ENCODE measurements at places on chromosomes 2 and 18. TPM values are rescaled to one million over a fixed set of nuclear protein-coding genes. Genes with fewer than 3 reads are reported as not detected.

The ITGB6 gene
- total RNA-seq: not detected

The CERKL gene
- total RNA-seq: not detected

The ASB18 gene
- not detected for total RNA-seq

The TRIM43 gene
- total RNA-seq: not detected

The GPR35 gene
- not detected for total RNA-seq

The TLK1 gene
- 12.0 TPM for total RNA-seq

The COLEC11 gene
- under 0.01 TPM for total RNA-seq

The CAPN14 gene
- total RNA-seq: under 0.01 TPM

The GPR55 gene
- not detected for total RNA-seq

The RAMP1 gene
- total RNA-seq: not detected

The CD8B2 gene
- total RNA-seq: not detected

The RSAD2 gene
- 0.20 TPM for total RNA-seq

The CNRIP1 gene
- 36.9 TPM for total RNA-seq

The ASPRV1 gene
- under 0.01 TPM for total RNA-seq

The MRO gene
- total RNA-seq: not detected

DNA sequence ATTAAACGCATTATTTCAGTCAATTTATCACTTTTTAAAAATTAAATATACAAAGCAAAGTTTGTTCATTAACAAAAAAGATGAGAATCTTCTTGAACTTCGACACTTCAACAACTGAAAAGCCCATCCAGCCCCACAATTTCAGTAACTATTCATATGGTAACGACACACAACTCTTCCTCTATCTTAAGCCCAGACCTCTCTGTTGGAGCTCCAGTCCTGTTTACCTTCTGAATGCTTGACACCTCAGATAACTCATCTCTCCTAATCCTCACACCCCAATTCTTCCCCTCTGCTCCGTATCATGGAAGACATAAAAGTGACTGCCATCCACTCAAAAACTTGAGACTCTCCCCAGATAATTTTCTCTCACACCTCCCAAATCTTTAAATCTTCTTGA lies 12.6 kb downstream of the USP37 start:
- DNase-seq: no peak

GRCh38 chr2:210503001-210503623 lies 26.6 kb upstream of the LANCL1 start:
- DNase-seq: peak; percentile 33

GRCh38 chr2:79993144-79993543 lies 311.4 kb downstream of the LRRTM1 start:
- no peak for DNase-seq

DNA sequence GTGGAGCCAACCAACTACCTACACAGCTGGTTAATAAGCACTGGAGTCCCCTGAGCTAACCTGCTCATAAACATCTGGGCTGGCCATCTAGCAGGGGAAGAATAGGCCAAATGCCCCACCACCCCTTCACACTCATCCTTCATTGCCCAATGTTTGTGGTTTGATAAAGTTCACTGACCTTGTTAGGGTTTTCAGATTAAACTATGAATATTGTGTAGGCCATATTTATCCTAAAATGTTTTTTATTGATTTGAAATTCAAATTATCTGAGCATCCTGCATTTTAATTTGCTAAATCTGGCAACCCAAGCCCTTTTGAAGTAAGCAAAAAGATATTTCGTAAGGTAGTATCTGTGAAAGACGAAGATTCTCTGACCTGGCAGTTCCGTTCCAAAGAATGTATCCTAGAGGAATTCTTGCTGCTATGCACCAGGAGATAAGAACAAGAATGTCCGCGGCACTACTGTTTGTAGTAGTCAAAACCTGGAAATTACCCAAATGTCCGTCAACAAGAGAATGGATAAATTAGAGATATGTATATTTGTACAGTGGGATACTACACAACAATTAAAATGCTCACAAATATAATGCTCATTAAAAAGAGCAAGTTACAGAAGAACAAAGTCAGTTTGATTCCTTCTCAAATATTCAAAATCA lies 5.8 kb upstream of the TLK1 start:
- no peak for DNase-seq

GRCh38 chr18:11577271-11578112 lies 31.9 kb upstream of the SLC35G4 start:
- no peak for DNase-seq

- DNase-seq: no peak
Measured at GRCh38 chr2:125167152-125167551, 1142.1 kb downstream of the CNTNAP5 start.

DNA sequence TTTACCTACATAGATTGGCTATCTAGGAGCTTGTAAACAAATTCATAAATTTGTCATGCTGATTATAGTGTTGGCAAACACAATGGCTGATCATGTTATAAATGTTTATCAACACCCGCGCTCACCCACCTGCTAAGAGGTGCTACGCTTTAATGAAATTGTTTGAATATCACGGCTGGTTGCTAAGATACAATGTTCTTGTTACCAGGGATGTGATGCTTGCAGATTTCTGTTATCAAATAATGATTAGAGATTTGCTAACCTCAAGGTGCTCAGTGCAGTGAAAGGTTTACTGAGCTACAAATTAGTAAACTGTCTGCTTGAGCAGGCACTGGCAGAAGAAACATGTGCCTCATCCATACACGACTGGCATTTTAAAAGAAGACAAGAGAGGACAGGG lies 160.0 kb upstream of the ZEB2 start:
- no peak for DNase-seq

GRCh38 chr2:70330476-70330875 lies 28.6 kb upstream of the FAM136A start:
- no peak for DNase-seq

DNA sequence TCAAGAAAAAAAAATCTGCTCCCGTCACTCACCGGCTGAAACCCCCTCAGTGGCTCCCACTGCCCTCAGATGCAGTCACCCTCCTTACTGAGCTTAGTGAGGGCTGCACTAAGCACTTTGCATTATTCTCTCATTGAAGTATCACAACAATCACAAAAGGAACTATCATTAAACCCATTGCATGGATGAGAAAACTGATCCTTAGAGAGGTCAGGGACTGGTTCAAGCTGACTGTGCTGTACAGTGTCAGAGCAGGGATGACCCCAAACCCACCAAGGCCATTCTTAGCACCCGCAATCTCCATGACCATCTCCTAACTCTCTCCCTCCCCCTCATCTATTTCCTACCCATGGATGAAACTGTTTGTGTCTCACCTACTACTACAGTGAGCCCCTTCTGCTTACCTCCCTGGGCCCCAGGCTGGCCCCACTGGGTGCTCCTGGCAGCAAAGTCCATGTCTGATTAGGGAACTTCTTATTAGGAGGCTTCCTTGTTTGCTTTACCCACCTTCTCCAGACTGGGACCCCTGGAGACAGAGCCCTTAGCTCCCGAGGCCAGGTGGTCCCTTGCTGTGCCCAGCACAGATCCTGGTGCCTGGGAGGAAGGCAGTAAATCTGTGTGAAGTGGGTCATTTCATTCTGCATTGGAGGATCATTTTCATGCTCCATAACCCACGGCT lies 139.3 kb upstream of the ID2 start:
- no peak for DNase-seq

GRCh38 chr18:26453386-26453901 lies 94.9 kb downstream of the KCTD1 start:
- DNase-seq: no peak

GRCh38 chr18:13895505-13896033 lies 19.8 kb downstream of the MC2R start:
- no peak for DNase-seq

DNA sequence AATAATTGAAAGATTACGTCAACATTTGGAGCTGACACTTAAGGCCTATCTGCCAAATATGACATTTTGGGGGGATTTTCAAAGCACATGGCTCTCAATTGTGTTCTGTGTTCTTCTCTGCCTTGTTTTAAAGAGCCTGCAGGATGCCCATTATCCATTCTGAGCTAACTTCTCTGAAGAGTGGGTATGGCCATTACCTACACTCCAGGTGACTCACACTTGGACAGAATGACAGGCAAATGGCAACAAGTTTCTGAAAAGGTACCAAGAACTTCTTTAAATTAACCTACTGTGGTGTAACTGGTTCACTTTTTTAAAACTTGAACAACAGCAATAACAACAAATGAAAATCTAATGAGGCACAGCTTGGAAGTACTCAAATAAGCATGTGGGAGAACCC lies 834.9 kb upstream of the SLC39A10 start:
- no peak for DNase-seq

GRCh38 chr2:191298306-191298705 lies 53.1 kb downstream of the MYO1B start:
- no peak for DNase-seq

DNA sequence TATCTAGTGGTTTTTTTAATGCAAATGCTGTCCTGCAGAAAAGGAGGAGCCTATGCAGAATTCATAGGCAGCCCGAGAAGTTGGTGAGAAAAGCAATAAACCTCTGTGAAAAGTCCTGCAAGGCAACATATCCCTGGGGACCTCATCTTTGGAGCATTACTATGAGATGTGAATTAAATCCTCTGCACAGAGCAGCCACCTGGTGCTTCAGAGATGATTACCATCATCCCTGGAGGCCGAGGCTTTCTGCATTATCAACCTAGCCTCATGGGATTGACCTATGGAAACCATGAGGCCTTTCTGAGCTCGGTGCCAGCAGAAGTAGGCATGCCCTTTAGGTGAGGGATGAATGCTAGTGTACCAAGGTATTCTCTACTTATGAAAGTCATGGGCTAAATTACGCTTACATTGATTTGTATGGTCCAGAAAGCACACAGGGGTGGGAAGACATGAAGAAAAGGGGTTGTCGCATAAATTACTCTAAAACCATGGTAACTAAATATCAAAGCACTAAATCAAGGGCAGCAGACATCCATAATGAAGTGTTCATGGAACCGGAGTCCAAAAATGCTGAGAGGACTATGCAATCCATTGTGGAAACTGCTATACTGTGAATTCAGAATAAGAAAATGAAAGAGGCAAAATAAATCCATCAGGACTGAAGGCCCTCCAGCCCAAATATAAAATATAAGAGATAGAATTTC lies 623.5 kb upstream of the DDX18 start:
- DNase-seq: no peak

DNA sequence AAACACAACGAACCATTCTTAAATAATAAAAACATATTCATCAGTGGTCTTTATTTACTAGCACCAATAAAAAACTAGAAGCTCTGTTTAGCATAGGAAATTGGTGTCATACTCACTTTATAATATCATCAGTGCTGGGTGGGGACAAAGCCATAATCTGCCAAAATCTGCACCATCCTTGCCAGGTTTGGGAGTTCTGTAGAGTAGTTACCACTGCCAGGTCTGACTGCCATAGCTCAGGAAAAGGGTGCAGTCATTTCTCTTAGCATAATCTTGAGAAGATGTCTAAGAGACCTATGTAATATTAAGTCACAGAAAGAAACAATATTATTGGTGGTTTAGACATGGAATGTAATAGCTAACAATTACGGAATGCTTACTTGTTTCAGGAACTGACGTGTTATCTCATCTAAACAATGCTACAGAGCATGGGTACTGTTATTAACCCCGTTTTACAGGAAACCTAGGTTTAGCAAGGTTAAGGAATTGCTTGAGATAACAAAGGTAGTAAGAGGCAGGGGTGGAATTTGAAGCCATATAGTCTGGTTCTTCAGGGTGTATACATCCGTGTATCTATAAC lies 1.6 kb upstream of the MARCHF7 start:
- DNase-seq: peak; percentile 64

DNA sequence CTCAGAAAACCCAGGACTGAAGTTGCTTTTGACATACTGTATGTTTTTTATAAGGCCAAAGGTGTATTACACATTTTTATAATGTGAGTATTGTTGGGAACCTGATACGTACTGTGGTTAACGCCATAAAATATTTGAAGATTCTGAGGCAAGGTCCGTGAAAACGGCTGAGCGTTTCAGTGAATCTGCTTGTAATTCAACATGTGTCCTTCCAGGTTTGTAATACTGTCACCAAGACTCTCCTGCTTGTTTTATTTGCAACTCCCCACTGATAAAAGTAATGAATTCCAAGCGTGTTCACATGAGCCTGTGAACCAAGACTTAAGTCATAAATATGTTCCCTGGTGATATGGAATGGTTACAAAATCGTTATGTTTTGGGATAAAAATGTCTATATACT lies 23.9 kb upstream of the FRZB start:
- DNase-seq: no peak

DNA sequence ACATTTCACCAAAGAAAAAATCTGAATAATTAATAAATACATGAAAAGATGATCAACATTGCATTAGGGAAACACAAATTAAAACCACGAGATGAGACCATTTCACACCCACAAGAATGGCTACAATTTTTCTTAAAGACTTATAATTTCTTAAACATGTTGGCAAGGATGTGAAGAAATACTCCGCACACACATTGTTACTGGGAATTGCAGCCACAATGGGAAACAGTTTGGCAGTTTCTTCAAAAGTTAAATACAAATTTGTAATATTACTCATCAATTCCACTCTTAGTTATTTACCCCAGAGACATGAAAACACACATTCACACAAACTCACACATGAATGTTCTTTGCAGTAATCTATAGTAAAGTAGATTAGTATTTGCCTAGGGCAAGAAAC lies 363.3 kb upstream of the SMIM21 start:
- DNase-seq: no peak

DNA sequence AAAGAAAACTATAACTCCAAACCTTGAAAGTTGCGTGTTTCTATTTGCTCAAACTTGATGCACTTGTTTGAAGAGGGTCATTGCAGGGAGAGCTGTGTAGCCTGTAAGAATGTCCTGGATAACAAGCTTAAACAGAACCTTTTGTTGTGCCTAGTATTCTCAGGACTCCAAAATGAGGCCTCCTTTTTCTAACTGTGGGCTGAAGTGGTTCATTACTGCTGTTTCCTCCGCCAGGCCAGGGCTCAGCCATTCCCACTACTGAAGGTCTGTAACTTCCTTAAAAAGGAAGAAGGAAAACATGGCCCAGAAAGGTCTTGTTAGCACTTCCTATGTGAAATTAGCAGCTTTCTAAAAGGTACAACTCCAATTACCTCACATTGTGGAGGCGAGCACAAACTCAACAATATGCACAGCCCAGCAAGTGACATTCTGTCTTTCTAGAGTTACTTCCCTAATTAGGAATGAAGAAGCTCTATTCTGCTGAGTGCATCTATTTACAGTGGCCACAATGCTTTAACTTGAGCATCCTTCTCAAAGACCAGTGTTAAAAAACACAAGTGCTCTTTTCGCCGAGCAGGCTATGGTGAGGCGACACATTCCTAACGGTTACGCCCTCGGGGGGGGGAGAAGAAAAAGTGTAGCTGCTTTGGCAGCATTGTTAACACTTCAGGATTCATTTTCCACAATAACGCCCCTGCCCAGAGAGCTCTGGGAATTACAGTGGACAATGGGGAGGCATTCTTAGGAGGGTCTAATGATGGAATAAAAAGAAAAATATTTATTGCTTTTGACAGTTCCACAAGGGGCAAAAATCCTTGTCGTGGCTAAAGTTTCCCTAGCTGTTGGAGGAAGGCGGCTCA lies 136.9 kb upstream of the SIX3 start:
- no peak for DNase-seq

GRCh38 chr2:149008381-149008780 lies 30.1 kb upstream of the LYPD6B start:
- no peak for DNase-seq
